Amniotic epithelial cell (primary cell): ENCODE measurements at places on chromosomes 11 and 22.

DNA sequence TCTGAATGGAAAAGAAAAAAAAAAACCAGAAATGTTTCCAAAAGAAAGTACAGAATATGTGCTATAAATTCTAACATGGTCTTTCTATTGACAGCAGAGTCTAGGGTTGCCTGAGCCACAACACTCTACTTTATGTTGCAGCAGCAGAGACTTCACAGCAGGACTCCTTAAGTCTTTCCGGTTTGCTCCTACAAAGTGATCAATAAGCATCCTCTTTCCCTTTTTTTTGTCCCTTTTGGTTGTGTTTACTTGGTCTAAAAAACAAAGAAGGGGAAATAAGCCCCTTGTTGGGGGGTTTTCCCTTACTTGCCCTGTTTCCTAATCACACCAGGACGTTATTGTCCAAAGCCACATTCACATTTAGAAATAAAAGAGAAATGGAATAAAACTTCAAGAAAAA lies 163.1 kb upstream of the MPPED2 start:
- no peak for DNase-seq

- no peak for DNase-seq
Observed at GRCh38 chr11:73216465-73216864, 1.6 kb upstream of the P2RY2 start.

DNA sequence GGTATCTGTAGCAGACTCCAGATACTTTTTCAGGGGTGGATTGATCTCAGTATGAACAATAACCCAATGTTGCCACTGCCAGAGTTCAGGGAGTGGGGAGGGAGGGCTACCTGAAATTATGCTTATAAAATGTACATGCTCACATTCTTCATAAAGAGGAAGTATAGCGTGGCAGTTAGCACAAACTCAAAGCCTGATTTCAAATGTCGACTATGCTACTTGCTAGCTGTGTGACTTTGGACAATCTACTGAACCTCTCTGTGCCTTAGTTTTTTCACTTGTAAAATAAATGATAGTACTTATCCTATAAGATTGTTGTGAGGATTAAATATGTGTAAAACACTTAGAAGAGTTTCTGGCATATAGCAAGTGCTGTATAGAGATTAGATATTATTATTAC lies 26.5 kb upstream of the POU2AF1 start:
- no peak for DNase-seq

GRCh38 chr11:46202149-46202548 lies 75.3 kb upstream of the CREB3L1 start:
- no peak for DNase-seq

- no peak for DNase-seq
Observed at GRCh38 chr11:96147906-96148486, 195.0 kb downstream of the MAML2 start.

GRCh38 chr22:20079745-20080444 lies at the start of gene DGCR8:
Gene DGCR8 (plus strand): TSS chr22:20080241. CDS start chr22:20085964, 5,723 bp downstream.
- peak; percentile 94 for DNase-seq
